ENCODE measurements at places on chromosomes 3 and 15.

DNA sequence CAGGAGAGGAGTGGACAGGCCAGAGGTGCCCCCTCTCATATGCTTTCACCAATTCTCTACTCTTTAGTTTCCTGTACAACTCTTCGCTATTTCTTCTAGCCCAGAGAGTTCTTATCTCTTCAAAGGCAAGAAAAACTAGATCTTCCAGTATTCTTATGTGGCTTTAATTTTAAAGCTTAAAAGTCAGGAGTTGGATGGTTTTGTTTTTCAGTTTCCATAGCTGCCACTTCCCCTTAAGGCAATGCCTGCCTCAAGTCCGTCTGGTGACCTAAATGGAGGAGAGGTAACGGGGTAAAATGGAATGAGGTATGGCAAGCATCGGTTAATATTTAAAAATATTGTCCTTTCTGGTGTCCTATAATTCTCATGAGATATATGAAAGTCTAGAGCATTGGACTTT, 11.4 kb upstream of the VGLL3 start:
- no peak for DNase-seq

DNA sequence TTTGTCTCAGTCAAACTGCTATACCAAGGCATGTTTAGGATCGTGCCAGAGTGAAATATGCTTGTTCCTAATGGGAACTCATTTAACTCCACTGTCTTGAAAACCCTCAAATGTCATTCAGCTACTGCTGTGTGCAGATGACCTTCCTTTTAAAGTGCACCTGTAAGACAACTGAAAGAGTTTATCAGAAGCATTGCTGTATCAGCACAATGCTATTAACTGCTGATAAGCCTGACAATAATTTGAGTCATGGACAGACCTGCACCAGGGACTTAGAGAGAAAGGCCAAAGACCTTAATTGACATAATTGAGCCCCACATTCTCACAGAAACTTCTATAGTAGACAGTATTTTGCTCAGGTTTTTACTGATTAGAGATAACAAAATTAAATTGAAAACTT, 557.9 kb downstream of the DIPK2A start:
- no peak for DNase-seq

GRCh38 chr3:20890111-20890519, 704.1 kb upstream of the SGO1 start:
- DNase-seq, result no peak

DNA sequence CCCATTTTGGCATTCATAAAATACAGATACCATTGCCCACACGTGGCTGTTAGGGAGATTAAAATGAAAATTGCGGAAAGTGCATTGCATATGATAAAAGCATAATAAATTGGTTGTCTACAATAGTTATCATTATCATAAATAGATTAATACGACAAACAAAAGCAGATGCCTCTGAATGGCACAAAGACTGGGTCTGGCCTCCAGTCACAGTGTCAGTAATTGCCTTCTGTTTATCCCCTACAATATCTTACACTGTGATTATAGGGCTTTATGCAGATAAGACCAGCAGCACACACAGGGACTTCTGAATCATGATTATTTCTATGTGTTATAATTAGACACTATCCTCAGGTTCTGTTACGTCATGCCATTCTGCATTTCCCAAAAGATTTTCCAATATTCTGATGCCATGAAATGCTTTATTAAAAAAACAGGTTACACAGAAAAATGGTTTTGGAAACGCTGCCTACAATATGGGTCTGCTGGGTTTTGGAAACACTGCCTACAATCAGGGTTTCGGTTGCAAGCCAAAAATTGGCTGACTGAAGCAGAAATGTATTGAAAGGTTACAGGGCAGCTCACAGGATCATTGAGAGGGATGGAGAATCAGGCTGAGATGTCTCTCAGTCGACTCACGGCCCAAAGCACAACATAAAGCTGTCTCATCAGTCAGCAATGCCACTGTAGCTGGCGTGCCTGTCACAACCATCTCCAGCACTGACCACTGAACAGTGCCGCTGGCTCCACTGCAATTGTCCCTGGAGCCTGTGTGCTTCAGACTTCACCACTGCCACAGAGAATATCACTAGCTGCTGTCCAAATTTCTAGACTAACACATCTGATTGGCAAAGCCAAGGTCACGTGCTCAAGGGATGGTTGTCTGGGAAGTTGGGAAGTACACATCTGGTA, 248.1 kb downstream of the ERC2 start:
- DNase-seq, result peak; percentile 19

GRCh38 chr3:46095307-46095706, 68.0 kb upstream of the XCR1 start:
- DNase-seq, result no peak

GRCh38 chr3:12462159-12462947, 21.9 kb upstream of the TSEN2 start:
- DNase-seq, result no peak

DNA sequence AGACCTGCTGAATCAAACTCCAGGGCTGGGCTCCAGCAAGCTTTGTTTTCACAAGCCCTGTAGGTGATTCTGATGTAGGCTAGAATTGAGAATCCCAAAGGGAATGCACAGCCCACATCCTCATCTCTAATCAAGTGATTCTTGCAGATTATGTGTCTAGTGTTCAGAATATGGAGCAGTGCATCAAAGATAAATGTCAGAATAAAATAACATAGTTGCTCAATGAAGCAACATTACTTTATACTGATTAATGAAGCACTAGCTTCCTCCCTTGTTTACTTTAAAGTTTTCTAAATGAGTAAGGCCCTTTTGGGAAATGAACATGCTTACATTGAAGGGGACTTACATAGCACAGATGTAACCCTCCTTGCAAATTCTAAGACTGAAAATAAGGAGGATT, 39.2 kb downstream of the NUP210 start:
- DNase-seq, result no peak

- no peak for DNase-seq
These were observed 1.1 kb downstream of the RPS27L start for GRCh38 chr15:63156086-63156710.

DNA sequence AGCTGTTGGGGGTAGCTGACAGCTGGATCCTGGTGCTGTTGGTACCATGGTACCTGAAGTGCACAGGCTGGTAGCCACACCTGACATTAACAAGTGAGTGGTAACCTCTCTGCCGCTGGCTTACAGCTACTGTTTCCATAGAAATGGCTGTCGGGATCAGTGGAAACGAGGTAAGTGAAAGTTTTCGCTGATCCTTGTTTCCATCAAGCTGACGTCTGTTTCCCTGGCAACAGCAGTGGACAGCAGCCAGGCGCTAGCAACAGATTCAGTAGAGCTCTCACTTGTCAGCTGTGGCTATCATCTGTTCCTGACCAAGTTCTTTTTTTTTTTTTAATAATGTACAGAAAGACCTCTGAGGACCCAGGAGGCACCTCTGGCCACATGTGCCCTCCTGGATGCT, 166.2 kb downstream of the CHDH start:
- peak; percentile 6 for DNase-seq

DNA sequence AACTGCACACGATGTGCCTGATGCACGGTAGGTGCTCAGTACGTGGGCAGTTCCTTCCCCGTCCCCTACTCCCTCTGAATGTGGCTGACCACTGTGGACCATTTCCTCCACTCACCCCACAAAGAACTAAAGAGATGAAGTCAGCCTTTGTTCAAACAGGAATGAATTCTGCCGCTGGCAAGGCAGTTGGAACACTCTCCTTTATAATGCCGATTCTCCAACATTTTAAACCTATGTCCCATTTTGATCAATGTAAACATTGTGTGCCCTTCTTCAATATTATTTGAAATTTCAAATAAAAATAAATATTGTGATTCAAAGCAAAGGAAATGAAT, 57.5 kb upstream of the MEF2A start:
- DNase-seq, result no peak

- peak; percentile 70 for DNase-seq
These were observed 45.7 kb downstream of the POC1A start for GRCh38 chr3:52108302-52109232.

- DNase-seq, result no peak
These were observed 10.5 kb downstream of the BFSP2 start for GRCh38 chr3:133410191-133410892.

GRCh38 chr3:124256599-124256998, 264.7 kb upstream of the ROPN1 start:
- DNase-seq, result no peak

GRCh38 chr3:190026154-190026553, 94.5 kb downstream of the P3H2 start:
- no peak for DNase-seq

DNA sequence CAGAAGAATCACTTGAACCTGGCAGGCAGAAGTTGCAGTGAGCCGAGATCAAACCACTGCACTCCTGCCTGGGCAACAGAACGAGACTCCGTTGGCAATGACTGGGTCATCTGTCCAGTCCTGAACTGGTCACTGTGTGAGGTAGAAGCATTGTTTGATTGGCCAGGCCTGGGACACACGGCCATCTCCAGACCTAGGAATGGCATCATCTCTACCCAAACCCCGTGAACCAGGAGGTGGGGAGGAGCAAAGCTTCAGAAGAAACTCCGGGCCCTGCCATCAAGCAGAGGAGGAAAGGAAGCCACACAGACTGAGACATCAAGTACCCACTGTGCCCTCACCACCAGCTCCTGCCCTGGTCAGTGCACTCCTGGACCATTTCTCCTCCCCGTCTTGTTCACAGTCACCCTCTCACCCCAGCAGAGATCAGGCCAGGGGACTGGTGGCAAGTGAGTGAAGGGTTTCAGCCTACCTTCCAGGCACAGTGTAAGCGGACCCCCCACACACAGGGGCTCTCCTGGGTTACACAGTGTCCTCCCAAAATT, 31.6 kb downstream of the GOLGA6L2 start:
- DNase-seq, result no peak

GRCh38 chr3:173748105-173748504, 350.6 kb downstream of the NLGN1 start:
- DNase-seq, result no peak

GRCh38 chr3:56837196-56837955, 35.6 kb upstream of the ARHGEF3 start:
- no peak for DNase-seq

- no peak for DNase-seq
These were observed 49.1 kb downstream of the CYP19A1 start for GRCh38 chr15:51289290-51289689.

DNA sequence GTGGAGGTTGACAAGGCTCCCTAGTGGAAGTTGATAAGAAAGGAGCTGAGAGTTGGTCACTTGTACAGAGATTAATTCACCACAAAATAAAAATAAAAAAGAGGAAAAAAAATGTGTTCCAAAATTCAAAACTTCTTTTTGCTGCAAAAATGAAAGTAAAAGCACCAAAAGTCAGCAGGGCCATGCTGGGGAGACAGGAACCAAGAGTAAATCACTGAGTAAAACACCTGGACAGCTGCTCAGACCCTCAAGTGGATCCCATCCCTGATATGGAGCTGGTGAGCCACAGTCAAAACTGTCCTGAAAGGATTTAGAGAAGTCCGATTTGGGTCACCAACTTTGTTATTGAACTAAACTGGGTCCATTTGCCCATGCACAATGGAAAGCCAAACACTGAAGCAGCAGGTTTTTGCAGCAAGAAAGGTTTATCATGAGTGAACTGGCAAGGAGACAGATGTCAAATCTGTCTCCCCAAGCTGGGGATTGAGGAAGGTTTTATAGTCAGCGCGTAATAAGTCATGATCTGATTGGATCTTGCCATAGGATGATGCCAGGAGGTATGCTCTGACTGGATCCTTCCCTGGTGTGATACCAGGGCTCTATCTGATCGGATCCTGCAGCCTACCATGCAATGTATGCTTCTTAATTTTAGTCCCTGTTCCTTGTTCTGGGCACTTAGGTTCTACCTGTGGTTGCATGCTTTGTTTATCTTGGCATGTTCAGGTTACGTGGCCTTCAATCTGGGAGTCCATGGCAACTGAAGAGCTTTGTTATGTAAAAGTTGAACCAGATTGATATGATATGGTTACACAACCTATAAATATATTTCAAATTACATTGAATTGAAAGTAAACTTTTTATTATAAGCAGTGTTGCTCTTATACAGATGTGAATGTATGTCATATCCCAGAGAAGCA, 313.2 kb downstream of the POLQ start:
- DNase-seq, result no peak

DNA sequence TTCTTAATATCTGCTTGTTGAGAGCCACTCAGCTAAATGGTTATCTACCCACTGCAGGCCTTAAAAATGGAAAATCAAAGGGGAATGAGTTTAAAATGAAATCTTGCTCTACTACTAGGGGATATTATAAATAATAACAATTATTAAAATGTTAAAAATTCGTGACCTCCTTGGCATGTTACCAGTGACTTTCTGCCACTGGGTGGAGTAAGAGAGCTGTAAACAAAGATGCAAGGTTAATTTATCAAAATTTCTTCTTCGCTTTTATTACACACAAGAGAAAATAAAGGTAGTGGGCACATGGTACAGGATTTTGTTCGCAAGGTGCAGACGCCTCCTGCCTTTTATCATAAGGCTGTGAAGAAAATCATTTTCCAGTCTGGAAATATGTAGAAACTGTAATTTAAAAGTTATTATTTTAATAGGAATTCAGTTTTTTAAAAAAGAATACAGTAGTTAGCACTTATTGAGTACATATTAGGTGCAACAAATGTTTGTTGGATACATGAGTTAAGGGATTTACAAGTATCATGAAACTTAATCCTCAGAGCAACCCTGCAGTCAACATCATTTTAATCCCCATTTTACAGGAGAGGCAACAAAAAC, 272.6 kb downstream of the SUCLG2 start:
- peak; percentile 25 for DNase-seq

DNA sequence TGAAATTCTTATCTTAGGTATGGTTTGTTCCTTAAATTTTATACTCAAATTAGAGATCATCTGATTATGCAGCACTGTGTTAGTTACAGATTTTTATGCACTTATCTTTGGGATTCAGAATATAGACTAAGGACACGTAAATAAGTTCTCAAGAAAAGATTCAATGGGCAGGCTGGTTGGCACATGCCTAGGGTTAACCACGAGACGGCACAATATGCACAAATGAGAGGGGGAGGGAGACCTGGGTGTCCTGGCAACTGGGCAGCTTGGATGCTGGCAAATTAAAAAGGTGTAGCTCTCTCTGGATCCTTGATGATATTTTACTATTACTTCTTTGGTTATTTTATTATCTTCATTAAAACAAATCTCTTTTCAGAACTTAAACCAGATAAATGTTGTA, 672 bp downstream of the AADAC start:
- DNase-seq, result no peak

- peak; percentile 16 for DNase-seq
These were observed 898.2 kb downstream of the MCTP2 start for GRCh38 chr15:95129574-95129973.

DNA sequence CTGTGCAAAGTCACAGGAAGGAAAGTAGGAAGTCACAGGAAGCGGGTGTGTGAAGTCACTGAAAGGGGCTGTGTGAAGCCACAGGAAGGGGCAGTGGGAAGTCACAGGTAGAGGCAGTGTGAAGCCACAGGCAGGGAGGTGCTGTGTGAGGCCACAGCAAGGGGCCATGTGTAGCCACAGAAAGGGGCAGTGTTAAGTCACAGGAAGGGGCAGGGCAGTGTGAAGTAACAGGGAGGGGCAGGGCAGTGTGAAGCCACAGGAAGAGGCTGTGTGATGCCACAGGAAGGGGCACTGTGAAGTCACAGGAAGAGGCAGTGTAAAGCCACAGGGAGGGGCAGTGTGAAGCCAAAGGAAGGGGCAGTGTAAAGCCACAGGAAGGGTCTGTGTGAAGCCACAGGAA, 36.5 kb downstream of the GASK1A start:
- DNase-seq, result no peak

- DNase-seq, result peak; percentile 93
These were observed 99.8 kb upstream of the CPNE4 start for GRCh38 chr3:132134611-132135010.

- DNase-seq, result no peak
These were observed 40.4 kb upstream of the IGF2BP2 start for GRCh38 chr3:185865247-185865646.

GRCh38 chr3:71226565-71227269, 356.8 kb downstream of the FOXP1 start:
- peak; percentile 41 for DNase-seq
